ENCODE measurements at places on chromosomes 13 and 19.

DNA sequence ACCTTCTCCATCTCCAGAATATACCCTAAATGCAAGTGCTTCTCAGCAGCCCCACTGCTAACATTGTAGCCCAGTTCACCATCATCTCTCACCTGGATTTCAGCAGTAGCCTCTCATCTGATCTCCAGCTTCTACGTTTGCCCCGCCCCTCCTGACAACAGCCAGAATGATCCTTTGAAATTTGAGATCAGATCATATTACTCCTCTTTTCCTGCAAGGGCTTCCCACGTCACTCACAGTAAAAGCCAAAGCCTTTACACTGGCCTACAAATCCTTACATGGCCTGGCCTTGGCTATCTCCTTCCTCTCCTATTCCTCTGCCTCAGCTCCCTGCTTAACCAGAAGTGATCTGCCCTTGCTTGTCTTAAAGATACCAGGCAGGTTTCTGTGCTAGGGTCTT, 94.3 kb upstream of the NBEA start:
- H3K4me3 ChIP-seq: no peak overlapping the region
- no peak overlapping the region for H3K27ac ChIP-seq
- DNase-seq: no peak
- no peaks in the 10 kb centered on the region for H3K36me3 ChIP-seq
- H3K4me1 ChIP-seq: no peaks in the 10 kb centered on the region

DNA sequence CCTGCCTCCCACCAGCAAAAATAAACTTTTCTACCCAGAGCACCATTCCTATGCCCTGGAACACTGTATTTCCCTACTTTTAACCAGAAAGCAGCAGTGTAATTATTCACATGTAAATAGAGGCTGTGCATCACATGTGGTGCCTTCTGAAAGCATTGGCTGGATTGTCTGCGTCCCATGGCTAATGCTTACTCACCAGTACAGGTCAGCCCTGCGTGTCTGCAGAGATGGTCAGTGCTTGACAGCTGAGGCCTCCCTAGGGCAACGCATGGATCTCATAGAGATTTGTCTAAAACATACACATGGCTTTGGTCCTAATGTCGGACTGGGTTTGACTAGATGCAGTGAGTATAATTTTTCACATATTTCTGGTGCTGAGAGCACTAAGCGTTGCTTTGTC, 64.2 kb downstream of the DPY19L3 start:
- H3K4me1 ChIP-seq: no peaks in the 10 kb centered on the region
- no peaks in the 10 kb centered on the region for H3K27me3 ChIP-seq
- peaks cover 38% of the 10 kb centered on the region for H3K36me3 ChIP-seq
- no peak overlapping the region for H3K4me3 ChIP-seq

- no peaks in the 10 kb centered on the region for H3K27me3 ChIP-seq
- H3K36me3 ChIP-seq: no peaks in the 10 kb centered on the region
- H3K4me1 ChIP-seq: no peaks in the 10 kb centered on the region
- no peak overlapping the region for H3K4me3 ChIP-seq
- DNase-seq: no peak
These were observed 113.6 kb upstream of the PCDH9 start for GRCh38 chr13:67343777-67344176.

DNA sequence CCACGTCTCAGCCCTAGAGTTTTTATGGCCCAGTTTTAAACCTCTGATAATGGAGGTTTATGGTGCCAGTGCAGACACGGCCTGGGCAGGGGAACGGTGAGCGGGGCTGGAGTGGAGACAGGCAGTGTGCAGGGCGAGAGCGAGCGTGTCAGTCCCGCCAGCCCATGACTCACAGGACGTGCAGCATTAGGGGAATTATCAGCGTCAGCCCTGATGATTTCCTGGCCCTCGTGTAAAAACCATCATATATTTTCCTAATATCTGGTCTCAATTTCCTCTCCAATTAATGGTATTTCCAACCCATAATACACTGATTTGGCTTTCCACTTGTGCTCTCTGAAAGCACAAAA, 104.6 kb upstream of the VSTM2B start:
- DNase-seq: no peak
- no peaks in the 10 kb centered on the region for H3K4me1 ChIP-seq
- no peak overlapping the region for H3K4me3 ChIP-seq
- no peak overlapping the region for H3K27ac ChIP-seq

DNA sequence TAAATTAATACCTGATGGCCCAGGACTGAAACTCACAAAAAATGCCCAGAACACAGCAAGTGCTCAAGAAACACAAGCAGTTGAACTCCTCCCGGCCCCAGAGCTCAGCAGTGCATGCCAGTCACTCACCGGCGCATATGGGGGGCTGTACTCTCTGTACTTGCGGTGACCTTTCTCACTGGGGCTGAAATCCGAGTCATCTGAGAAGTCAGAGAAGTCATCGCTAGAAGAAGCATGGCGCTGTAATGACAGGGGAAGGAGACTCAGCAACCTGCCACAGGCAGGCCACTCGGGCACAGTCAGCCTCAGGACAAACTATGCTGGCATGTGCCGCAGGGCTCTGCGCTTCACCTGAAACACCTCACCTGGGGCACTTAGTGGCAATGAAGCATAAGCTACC, 19.7 kb downstream of the ZC3H4 start:
- H3K27me3 ChIP-seq: no peaks in the 10 kb centered on the region
- DNase-seq: peak; percentile 57
- peak overlapping the region; percentile 96 for H3K27ac ChIP-seq
- peaks cover 62% of the 10 kb centered on the region for H3K4me1 ChIP-seq

DNA sequence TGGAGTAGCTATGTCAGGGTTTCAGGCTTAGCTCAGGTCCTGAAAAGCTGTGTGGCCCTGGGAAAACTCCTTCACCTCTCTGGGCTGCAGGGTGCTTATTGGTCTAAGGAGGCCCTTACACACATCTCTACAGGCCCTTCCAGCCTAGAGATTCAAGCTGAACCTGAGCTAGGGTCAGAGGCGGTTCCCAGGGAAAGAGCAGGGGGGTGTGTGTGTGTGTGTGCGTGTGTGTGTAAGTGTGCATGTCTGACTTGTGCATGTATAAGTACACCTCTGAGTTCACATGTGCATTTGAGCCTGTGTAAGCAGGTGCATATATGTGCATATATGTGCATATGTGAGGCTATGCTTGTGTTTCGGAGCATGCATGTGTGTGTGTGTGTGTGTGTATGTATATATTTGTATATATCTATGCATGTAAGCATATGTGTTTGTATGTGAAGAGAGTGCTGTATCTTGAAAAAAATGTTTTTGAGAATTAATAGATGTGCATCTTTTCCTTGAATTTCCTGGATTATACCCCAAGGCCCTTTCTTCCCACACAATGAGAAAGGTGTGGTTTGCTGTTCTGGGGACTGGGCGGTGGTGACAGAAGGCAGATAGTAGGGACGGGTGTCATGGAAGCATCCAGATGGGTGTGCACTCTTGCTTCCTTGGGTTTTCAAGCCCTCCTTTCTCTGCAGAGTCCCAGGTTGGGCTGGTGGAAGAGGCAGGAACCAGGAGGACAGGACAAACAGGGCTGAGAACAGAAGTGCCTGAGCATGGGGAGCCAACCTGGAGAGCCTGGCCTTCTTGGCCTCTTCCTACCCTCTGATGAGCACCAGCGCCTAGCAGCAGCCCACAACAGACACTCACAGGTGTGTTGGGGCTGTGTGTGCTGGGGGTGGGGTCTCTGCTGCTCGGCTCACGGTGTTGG, 150.3 kb upstream of the TSHZ3 start:
- H3K27ac ChIP-seq: no peak overlapping the region
- no peak overlapping the region for H3K4me3 ChIP-seq
- H3K27me3 ChIP-seq: peaks cover 10% of the 10 kb centered on the region

DNA sequence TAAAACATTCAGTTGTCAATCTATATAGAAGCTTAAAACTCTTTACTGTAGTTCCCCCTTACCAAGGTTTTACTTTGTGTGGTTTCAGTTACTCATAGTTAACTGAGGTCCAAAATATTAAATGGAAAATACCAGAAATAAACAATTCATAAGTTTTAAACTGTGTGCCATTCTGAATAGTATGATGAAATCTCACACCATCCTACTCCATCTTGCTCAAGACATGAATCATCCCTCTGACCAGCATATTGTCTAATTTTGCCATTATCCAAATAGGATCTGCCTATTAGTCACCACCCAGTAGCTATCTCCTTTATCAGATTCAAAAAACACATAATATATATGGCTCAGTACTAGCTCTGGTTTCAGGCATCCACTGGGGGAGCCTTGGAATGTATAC, 22.4 kb downstream of the ZNF571 start:
- no peaks in the 10 kb centered on the region for H3K27me3 ChIP-seq
- H3K27ac ChIP-seq: no peak overlapping the region
- no peak overlapping the region for H3K4me3 ChIP-seq
- H3K4me1 ChIP-seq: no peaks in the 10 kb centered on the region

- no peaks in the 10 kb centered on the region for H3K27me3 ChIP-seq
- no peak for DNase-seq
- no peak overlapping the region for H3K4me3 ChIP-seq
- no peak overlapping the region for H3K27ac ChIP-seq
- peaks cover 41% of the 10 kb centered on the region for H3K36me3 ChIP-seq
These were observed 9.6 kb downstream of the IRGQ start for GRCh38 chr19:43586346-43586745.

GRCh38 chr19:5772416-5772815, 12.1 kb downstream of the PRR22 start:
- H3K36me3 ChIP-seq: no peaks in the 10 kb centered on the region
- no peak overlapping the region for H3K4me3 ChIP-seq
- no peaks in the 10 kb centered on the region for H3K27me3 ChIP-seq
- no peak overlapping the region for H3K27ac ChIP-seq
- DNase-seq: no peak

GRCh38 chr19:3908266-3909054, 24.4 kb upstream of the NMRK2 start:
- H3K27me3 ChIP-seq: no peaks in the 10 kb centered on the region
- no peak for DNase-seq
- H3K27ac ChIP-seq: no peak overlapping the region
- H3K4me3 ChIP-seq: no peak overlapping the region
- no peaks in the 10 kb centered on the region for H3K36me3 ChIP-seq
- no peaks in the 10 kb centered on the region for H3K4me1 ChIP-seq

- no peak overlapping the region for H3K27ac ChIP-seq
- H3K4me3 ChIP-seq: no peak overlapping the region
- DNase-seq: no peak
- H3K4me1 ChIP-seq: no peaks in the 10 kb centered on the region
- H3K27me3 ChIP-seq: peaks cover 11% of the 10 kb centered on the region
These were observed 597.7 kb downstream of the GPC6 start for GRCh38 chr13:93824286-93824685.
